ENCODE measurements at places on chromosomes 12 and 14. TPM values are rescaled to one million over a fixed set of nuclear protein-coding genes. Genes with fewer than 3 reads are reported as not detected.
A peak's percentile ranks its signal among the peaks of the same experiment; 100 is the strongest.

DNA sequence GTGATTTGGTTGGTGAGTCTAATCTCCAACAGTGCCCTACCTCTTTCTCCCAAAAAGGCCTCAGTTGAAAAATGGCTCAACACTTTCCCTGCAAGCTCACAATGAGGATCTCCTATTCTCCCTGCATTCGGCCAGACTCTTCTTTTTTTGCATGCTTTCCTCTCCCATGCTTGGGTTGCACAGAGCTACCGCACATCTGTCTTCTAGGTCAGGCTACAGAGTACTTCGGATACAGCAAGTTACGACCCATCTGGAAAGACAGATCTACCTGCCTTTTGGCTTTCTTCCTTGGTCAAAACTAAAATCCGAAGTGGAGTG, 305 bp upstream of the SLC16A7 start:
- no peak for DNase-seq

The SDR9C7 gene
- total RNA-seq, result not detected

DNA sequence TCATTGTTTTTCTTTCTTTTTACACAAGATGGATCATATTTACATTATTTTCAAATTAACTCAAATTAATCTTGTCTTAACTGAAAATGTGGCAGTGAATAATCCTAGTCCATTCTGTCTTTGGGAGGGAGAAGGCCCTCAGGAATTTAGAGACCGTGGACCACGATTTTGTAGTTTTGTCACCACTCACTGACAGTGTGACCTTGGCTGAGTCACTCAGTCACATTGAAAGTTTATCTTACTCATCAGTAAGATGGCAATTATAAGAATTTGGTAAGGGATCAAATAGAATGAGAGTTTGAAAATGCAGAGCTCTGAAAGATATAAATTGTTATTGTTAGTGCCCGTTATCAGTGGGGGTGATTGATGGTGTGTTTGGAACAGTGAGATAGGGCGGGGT, 16.4 kb downstream of the FOXJ2 start:
- DNase-seq, result no peak

- no peak for DNase-seq
Measured at GRCh38 chr12:122094137-122094734, 15.7 kb downstream of the MLXIP start.

- peak; percentile 59 for DNase-seq
Measured at GRCh38 chr14:104734991-104735779, 11.2 kb downstream of the ADSS1 start.

The CLEC9A gene
- not detected for total RNA-seq

The KRT6C gene
- total RNA-seq, result not detected

GRCh38 chr12:121575952-121576625, 4.7 kb downstream of the KDM2B start:
- DNase-seq, result no peak

The ACOT6 gene
- total RNA-seq, result not detected

DNA sequence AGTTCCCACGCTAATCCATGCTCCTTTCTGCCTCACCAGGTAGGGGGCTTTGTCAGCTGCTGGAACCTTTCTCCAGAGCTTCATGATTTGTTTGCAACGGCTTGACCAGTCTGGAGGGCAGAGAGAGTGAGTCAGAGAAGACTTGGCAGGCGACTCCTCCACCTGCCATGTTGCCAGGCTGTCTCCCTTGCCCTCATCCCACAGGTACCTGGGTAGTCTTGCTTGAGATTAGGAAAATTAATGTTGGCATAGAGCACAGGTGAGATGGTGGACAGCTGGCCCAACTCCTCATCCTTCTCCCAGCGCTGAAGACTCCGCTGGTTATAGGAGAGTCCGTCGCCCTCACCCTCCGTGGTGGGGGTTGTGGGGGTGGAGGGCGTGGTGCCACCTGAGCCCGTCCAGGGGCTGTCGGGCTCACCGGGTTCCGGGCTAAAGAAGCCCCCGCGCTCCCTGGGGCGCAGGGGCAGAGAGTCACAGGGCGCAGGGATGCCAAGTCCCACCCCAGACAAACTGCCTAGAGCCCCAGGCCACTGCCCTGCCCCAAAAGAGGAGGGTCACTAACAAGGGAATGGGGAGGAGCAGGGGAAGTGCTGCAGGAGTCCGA, 18.6 kb downstream of the KMT2D start:
- no peak for DNase-seq

- DNase-seq, result no peak
Measured at GRCh38 chr12:49330032-49330619, 6.9 kb downstream of the C1QL4 start.

The REP15 gene
- 7.5 TPM for total RNA-seq

DNA sequence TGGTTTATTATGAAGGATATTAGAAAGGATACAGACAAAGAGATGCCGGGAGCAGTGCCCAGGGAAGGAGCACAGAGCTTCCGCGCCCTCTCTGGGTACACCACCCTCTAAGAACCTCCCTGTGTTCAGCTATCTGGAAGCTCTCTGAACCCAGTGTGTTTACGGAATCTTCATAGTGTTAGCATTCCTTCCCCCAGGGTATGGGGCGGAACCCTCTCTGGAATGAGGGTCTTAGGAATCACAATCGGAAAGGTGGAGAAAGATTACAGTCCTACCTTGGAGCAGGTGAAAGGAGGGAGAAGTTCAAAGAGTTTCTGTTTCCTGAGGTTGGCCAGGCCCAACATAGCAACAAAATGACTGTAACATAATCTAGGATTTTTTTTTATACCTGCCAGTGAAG, 6.8 kb upstream of the NUDT4 start:
- DNase-seq, result no peak

GRCh38 chr14:66295386-66295785, 190.8 kb upstream of the CCDC196 start:
- no peak for DNase-seq

GRCh38 chr12:1288333-1288732, 297.3 kb downstream of the ERC1 start:
- no peak for DNase-seq

DNA sequence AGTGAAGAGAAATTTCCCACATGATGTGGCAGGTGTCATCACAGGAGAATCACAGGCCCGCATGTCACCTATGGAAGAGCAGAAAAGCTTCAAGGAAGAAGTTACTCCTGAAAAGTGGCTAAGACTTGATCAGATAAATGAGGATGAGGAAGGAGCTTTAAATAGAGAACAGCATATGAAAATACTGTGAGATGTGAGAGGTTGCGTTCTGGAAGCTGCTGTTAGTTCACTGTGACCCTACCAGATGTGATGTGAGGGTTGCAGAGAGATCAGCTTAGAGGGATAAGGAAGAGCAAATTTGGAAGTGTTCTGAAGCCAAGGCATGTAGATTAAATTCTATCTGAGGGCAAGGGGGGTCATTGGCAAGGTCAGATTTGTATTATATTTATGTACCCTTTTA, 17.1 kb downstream of the ERP27 start:
- no peak for DNase-seq

The OR4Q3 gene
- total RNA-seq, result not detected

The GALC gene
- total RNA-seq, result 15.2 TPM

The INSM2 gene
- not detected for total RNA-seq

GRCh38 chr12:46451276-46452021, 78.9 kb upstream of the SLC38A2 start:
- DNase-seq, result no peak

- no peak for DNase-seq
Measured at GRCh38 chr12:98109266-98109665, 406.1 kb upstream of the TMPO start.

- no peak for DNase-seq
Measured at GRCh38 chr12:50715174-50715573, 48.7 kb upstream of the ATF1 start.

- no peak for DNase-seq
Measured at GRCh38 chr14:89219051-89219450, 198.0 kb downstream of the FOXN3 start.

The C1RL gene
- total RNA-seq, result 10.9 TPM

DNA sequence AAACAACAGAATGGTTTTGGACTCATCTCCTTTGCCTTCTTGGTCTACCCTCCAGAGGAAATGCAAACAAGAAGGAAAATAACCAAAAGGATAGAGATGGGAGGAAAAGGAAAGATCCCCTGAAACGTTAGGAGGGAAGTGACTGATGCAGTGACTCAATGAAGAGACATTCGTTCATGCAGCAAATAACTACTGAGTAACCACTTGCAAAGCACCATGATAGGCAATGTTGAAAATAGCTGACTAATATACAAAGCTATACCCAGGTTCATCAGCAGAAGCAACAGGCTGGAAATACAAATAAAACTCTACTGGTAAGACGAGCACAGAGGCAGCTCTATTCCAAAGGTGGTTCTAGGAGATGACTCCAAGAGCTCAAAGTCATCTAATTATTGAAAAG, 41.8 kb downstream of the R3HDM2 start:
- no peak for DNase-seq

- DNase-seq, result no peak
Measured at GRCh38 chr12:53299101-53299453, 418 bp upstream of the MYG1 start.

DNA sequence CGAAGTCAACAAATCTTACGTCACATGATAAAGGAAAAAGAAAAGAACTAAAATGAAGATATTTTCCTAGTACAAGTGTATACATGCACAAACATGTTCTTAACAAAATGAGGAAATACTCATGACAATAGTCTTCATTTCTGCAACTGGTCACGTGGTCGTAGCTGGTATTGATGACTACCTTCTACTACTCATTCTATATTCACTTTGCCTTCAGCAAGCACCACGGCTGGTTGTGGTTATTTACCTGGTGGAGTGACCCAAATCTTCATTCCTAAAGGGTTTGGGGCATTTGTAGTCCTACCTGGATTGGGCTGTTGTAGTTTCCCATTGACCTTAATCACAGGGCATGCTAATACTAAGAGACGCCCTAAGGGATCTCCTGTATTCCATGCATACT, 51.2 kb downstream of the FIGNL2 start:
- no peak for DNase-seq

The HEATR5A gene
- total RNA-seq, result 46.8 TPM

- DNase-seq, result no peak
Measured at GRCh38 chr12:80041071-80041470, 58.3 kb upstream of the OTOGL start.

The KLRC3 gene
- not detected for total RNA-seq

- no peak for DNase-seq
Measured at GRCh38 chr12:124938587-124938986, 24.1 kb upstream of the UBC start.

The PPP1R13B gene
- 107 TPM for total RNA-seq

GRCh38 chr14:75497701-75498100, 24.6 kb upstream of the BATF start:
- DNase-seq, result no peak

- DNase-seq, result peak; percentile 71
Measured at GRCh38 chr14:103562179-103562428, 353 bp downstream of the BAG5 start.
